ENCODE measurements at places on chromosomes 4 and X. TPM values are rescaled to one million over a fixed set of nuclear protein-coding genes. Genes with fewer than 3 reads are reported as not detected.
A peak's percentile ranks its signal among the peaks of the same experiment; 100 is the strongest.

Gene NUDT6
- 16.1 TPM for total RNA-seq

Gene SNX12
- 45.0 TPM for total RNA-seq

DNA sequence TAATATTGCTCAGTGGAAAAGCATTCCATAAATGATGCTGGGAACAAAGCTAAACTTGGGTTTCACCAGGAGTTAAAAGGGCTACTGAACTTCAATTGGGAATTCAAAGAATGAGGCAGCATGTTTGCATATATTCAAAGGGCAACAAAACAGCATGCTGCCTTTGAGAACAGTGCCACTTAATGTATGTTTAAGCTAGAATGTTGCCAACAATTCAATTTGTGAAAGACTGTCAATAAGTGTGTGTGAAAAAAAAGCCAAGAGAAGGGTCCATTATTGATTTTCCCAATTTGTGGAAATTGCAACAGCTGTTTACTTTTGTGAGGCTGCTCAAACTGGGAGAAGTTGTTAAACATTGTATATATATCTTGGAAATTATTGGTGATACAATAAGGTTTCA is 701.9 kb upstream of the ACTRT1 start:
- no peak for DNase-seq

DNA sequence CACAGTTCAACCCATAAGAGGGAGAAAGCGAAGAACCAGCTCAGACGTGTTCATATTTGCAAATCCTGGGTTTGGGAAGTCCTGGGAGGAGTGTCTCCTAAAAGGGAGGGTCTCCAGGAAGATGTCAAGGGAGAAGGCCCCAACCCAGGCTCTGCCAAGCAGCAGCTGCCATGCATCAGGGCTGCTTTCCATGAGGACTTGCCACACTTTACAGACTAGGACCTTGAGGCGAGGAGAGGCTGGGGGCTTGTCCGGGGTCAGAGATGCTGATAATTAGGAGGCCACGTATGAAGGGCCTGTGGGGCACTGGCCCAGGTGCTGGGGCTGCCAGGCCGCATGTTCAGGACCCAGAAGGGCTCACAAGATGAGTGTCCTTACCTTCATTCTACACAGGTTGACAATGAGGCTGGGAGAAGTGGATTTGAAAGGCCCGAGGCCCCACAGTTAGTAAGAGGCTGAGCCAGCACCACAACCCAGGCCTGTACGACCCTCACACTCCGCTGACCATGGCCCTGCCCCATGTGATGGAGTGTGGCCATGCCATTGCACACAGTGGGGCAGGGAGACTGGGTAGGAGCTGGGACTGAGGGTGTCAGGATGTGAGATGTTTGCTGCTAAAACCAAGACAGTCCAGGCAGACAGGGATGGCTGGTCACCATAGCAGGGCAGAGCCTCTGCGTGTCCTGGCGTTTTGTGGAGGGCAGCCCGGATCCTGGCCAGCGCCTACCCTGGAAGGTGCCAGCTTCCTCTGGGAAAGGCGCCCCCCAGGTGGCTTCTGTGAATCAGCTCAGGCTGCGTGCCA is 94.8 kb downstream of the PSAPL1 start:
- no peak for DNase-seq

- peak; percentile 33 for DNase-seq
Observed at GRCh38 chr4:1243451-1244080, 5.4 kb downstream of the CTBP1 start.

Gene BEND4
- total RNA-seq = 0.05 TPM

Gene SOD3
- 62.4 TPM for total RNA-seq

DNA sequence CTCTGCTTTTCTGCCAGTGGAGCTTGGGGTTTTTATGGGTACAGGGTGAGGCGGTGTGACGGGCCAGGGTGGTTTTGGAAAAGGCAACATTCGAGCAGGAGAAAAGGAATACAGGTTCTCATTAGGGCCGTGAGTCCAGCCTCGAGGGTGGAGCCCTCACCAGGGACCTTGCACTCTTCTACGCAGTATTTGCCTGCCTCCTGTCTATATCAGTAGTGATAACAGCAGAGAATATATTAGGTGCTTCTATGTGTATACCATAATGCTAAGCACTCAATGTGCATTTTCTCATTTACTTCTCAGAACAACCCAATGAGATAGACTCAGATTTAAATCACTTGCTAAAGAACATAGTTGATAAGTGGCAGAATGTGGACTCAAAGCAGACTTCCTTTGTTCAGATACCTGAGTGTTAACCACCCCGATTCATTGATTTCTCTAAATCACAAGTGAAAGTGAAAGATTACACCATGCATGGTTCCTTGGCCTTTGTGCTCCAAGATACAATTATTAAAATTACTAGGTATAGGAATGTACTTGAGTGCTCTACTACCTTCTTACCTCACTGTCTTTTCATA is 403.9 kb downstream of the PCDH7 start:
- no peak for DNase-seq

Gene EREG
- not detected for total RNA-seq

- no peak for DNase-seq
Observed at GRCh38 chrX:16853537-16853936, 16.6 kb downstream of the RBBP7 start.

- DNase-seq = no peak
Observed at GRCh38 chr4:145530662-145531061, 49.0 kb downstream of the SMAD1 start.

DNA sequence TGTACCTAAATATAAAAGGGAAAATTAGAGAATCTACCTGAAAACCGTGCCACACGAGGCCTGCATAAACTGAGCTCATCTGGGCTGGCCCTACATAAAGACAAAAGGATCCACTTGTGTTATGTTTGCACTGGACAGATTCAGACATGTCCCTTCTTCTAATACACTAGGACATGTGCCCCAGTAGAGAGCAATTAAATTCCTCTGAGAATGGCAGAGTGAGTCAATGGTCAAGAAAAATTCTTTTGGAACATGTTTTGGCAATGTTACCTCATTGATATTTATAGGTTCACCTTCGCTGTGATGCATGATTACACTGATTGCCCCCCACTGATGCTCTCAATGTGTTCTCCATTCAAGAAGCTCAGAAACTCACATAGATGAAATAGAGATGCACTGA is 95.2 kb downstream of the MANBA start:
- DNase-seq = no peak

DNA sequence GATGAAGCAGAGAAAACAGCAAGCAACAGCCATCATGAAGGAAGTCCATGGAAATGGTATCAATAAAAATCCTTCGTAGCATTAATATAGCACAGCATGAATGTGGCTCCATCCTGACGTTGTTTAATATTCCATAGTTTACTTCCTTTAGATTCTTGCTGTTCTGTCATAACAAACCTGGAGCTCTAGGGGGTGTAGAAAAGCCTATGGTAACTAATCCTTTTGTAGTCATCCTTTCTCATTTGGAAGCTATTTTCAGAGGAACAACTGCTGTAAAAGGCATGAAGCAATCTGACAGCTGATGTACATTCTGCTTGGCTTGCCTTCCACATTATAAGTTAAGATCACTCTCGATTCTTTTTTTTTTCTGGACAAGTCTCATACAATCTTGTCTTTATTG is 914 bp downstream of the MYOZ2 start:
- DNase-seq = no peak

DNA sequence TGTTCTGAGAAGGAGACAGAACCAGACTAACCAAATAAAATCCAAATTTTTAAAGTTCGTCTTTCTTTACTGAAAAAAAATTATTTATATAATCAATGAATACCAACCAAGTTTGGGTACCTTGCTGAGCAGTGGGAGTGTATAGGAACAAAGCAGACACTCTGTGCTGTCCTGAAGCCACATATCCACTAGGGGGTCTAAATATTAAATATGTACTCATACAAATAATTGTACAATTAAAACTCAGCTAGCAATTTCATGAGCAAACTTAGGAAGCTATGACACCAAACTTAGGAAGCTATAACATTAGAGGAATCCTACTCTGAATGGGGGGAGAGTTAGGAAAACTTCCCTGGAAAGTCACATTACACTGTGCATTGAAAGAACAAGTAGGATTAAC is 582.0 kb upstream of the EPHA5 start:
- DNase-seq = no peak

DNA sequence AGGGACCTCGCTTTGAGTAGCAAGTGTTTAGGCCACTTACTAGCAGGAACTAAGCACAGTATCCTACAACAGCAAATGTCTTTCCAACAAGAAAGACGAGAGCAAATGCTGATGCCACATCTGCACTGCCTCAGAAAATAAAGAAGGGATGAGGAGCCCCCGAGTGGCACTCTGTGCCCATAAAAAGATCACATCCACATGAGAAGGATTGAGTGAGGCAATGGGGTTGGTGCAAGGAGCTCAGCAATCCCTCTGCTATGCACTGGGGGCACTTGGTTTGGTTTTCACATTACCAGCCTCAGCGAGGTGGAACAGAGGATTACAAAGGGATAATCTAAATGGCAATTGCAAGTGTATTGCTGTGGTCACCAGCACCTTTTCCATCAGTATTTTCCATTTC is 252.8 kb upstream of the SLC7A11 start:
- no peak for DNase-seq

DNA sequence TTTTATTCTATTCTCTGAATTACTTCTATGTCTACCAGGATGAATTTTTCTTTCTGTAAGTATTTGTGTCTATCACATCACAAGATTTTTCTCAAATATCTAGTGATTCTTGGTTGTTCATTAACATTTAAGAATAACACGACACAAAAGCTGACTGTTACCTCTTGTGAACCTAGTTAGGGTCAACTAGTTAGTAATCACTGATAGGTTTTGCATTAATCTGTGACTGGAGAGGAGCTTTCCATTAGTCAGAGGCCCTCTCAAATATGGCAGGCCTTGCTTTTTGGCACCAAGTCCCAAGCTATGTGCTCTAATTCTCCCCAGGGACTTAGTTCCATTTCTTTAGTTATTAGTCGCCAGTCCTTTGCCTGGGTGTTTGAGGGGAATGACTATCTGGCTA is 259.2 kb downstream of the CFAP299 start:
- no peak for DNase-seq

Gene PDCL2
- not detected for total RNA-seq

GRCh38 chrX:129641469-129641868 is 13.3 kb downstream of the APLN start:
- no peak for DNase-seq

DNA sequence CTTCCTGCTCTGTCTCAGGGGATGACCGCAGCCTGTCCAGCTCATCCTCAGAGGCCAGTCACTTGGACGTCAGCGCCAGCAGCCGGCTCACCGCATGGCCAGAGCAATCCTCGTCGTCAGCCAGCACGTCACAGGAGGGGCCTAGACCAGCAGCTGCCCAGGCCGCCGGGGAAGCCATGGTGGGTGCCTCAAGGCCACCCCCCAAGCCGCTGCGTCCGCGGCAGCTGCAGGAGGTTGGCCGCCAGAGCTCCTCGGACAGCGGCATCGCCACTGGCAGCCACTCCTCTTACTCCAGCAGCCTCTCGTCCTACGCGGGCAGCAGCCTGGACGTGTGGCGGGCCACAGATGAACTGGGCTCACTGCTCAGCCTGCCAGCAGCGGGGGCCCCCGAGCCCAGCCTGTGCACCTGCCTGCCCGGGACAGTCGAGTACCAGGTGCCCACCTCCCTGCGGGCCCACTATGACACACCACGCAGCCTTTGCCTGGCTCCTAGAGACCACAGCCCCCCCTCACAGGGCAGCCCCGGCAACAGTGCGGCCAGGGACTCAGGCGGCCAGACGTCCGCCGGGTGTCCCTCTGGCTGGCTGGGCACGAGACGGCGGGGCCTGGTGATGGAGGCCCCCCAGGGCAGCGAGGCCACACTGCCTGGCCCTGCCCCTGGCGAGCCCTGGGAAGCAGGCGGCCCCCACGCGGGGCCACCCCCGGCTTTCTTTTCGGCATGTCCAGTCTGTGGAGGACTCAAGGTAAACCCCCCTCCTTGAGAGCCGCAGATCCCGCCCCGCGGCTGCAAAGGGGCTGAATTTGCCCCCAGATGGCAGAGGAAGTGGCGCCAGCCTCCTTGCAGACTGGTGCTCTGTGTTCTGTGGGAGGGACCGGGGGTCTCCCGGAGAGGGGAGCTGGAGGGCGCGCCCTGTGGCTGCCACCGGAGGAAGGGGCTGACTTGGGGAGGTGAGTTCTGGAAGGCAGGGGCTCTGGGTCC is 29.9 kb downstream of the DOK7 start:
- no peak for DNase-seq

GRCh38 chrX:143663755-143664154 is 27.9 kb upstream of the SLITRK4 start:
- no peak for DNase-seq

- no peak for DNase-seq
Observed at GRCh38 chrX:13180807-13181206, 136.4 kb upstream of the FAM9C start.

DNA sequence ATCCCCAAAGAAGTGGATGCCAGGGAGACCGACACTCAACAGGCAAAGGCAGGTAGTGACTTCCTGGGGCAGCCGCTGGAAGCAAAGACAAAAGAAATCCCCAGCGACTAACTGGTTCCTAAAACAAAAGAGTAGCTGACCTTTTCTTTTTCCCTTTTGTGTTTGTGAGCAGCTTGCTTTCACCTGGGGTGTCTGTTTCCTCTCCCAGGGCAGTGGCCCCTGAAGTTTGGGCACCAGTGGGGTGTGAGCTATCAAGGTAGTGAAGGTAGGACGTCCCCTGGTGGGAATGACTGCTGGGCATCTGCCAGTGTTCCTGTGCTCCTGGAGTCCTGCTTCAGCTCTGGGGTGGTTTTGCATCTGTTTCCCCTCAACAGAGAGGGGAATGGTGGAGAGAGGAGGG is 41.6 kb upstream of the STIM2 start:
- DNase-seq = no peak
